ENCODE measurements at places on chromosomes 6 and 20.

GRCh38 chr6:45692021-45692420 is 314.3 kb upstream of the SUPT3H start:
- no peak for DNase-seq

DNA sequence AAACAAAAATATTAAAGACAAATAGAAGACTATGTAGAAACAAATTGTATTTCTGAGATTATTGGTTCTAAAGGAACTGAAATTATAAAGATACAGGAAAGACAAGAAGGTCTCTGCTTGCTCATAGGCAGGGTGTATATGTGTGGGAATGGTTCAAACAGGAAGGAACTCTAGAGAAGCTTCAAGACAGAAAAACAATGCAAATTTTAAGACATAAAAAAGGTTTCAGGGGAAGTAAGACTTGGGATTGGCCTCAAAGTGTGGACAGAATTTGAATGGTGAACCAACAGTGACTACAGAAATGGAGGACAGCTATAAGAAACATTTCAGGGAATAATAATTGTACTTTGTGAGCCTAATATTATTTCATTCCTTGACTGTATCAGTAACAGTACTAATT is 50.3 kb downstream of the OR2B2 start:
- no peak for DNase-seq

DNA sequence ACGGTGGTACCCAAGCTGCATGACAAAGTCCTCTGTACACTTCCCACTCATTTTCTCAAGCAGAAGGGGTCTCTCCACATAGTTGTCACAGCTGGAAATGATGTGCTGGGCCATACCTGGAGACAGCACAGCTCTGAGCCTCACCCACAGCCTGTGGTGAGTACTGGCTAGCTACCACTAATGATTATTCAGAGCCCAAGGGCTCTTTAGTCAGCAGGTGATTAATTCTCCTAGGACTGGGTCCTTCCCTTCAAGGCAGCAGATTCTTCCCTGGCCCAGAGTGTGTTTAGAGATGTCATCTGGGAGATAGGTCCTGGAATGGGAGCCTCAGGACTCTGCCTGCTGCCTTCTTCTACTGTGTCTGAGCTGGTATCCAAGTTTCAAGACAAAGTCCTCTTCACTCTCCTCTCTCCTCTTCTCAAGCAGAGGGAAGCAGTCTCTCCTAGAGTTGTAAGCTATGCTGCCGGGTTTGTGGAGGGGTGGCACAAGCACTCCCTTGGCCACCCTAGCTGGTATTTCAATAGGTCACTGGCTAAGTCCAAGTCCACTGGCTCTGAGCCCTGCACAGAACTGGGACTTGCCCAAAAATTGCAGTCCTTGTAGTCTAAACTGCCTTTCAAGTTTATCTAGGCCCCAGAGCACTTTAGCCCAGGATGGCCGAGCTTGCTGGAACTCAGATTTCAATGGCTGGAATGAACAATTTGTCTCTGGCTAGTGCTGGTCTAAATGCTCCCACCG is 49.8 kb upstream of the VGLL2 start:
- DNase-seq, result no peak

- no peak for DNase-seq
Observed at GRCh38 chr6:25042984-25043725, 107.4 kb upstream of the RIPOR2 start.

- DNase-seq, result no peak
Observed at GRCh38 chr20:36018208-36018988, 50.0 kb downstream of the CNBD2 start.

- no peak for DNase-seq
Observed at GRCh38 chr6:139137706-139138105, 2.8 kb downstream of the HECA start.

GRCh38 chr6:3368685-3369084 is 88.2 kb downstream of the SLC22A23 start:
- DNase-seq, result no peak

DNA sequence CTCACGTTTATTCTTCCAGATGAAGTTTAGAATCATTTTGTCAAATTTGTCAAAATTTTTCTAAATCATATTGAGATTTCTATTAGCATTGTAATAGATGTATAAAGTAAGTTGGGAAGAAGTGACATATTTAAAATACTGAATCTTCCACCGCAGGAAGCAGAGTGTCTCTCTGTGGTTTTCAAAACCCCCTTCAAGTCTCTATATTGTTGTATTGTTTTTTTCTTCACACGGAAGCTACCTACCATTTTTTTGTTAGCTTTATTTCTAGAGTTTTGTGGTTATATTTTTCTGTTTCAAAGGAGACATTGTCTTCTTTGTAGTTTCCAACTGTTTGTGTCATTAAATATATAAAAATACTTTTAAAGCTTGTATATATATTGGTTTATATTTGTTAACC is 188.6 kb downstream of the ZDHHC14 start:
- DNase-seq, result no peak

Data from stimulated activated CD4-positive, alpha-beta T cell treated with anti-CD3 and anti-CD28 coated beads, Interleukin-15, amount 100 ng/mL, for 1 hour (primary cell).